RKO (cell line): ENCODE measurements at places on chromosomes 2 and 18.
A peak's percentile ranks its signal among the peaks of the same experiment; 100 is the strongest.

DNA sequence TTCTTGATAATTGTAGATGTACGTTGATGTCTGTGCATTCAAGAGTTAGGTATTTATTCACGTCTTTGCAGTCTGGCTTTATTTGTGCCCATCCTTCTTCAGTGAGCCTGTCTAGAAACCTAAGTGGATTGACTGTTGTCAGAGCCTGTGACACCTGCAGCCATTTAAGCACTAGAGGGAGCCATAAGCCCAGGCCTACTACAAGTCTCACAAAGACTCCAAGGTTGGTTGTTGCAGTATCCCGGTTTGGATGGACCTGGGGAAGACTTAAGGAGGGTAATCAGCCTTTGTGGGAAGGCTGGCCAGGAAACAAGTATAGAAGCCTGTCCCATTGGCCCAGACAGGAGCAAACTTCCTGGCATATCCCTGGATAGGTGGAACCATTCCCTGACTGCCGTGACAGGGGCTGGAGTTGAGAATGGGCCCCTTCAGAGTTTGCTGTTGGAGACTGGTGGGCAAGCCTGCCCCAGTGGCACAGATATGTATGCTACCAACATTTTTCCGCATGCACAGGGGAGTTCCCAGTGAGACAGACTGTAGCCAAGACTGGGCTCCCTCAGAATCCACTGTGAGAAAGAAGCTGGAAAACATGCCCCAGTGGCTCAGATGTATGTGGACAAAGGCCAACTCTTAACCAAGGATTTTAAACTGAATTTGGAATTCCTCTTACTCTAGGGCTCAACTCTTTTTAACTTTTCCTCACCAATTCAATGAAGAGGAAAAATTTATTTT is 9.3 kb upstream of the LRRC30 start:
- peak; percentile 78 for DNase-seq

GRCh38 chr2:75284345-75284744 is 85.0 kb upstream of the TACR1 start:
- no peak for DNase-seq

DNA sequence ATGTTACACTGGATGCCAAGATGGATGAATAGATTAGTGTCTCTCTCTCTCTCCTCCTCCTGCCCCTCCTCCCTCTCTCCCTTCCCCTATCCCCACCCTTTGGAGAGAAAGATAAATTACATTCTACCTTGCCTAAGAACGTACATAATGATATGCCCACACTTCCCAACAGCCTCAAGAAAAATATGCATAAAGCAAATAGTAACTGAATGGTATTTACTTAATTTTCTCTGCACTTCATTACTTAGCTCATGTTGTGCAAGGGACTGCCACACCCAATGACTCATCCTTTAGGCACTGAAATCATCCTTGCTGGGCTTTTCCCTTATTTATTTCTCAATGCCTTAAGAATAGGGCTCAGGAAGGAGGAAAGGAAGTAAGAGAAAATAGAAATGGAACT is 137.3 kb upstream of the PID1 start:
- DNase-seq, result peak; percentile 74

DNA sequence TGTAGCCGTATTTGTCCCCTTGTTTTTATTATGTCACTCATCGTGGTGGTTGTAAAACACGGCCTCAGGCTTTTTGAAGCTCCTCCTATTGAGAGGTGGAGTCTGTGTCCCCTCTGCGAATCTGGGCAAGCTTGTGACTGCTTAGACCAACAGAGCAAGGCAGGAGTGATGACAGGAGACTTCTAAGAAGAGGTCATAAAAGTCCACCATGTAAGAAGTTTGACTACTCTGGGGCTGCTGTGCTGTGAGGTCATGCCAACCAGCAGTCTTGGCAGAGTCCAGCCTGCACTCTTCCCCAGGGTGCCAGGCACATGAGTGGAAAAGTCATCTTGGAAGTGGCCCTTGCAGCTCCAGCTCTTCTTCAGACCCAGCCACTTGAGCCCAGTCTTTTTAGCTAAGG is 83.8 kb upstream of the SPTBN1 start:
- no peak for DNase-seq

GRCh38 chr2:47708801-47709499 is 74.0 kb upstream of the MSH6 start:
- DNase-seq, result no peak

DNA sequence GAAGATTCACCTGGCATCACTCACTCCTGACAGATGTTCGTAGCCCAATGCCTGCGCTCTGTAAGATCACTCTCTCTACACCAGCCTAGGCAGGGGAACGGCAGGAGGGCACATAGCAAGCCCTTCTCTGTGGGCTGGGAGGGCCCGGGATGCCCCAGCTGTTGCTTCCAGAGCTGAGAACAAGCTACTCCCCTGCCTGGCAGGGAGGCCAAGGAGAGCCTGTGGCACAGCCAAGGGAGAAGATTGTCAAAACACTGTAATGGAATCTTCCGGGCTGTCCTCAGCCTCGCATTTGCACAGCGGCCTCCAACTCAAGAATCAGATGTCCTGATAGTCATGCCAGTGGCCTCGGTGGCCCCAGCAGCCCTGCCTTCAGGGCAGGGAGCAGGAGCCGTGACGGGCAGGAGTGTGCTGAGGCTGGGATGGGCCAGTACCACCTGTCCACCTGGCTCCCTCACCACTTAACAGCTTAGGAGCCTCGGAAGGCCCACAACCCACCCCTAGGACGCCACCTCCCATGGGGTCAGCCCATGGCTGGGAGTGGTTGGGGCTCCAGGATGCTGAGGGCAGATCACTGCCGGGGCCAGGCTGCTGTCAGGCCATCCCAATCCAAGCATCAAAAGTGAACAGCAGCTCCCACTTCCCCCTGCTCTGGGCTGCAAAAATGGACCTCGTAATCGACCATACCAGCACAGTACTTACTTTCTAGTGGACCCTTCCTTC is 21.9 kb upstream of the SLC35F6 start:
- DNase-seq, result no peak

- DNase-seq, result no peak
Observed at GRCh38 chr2:228367356-228367755, 185.9 kb upstream of the SPHKAP start.

DNA sequence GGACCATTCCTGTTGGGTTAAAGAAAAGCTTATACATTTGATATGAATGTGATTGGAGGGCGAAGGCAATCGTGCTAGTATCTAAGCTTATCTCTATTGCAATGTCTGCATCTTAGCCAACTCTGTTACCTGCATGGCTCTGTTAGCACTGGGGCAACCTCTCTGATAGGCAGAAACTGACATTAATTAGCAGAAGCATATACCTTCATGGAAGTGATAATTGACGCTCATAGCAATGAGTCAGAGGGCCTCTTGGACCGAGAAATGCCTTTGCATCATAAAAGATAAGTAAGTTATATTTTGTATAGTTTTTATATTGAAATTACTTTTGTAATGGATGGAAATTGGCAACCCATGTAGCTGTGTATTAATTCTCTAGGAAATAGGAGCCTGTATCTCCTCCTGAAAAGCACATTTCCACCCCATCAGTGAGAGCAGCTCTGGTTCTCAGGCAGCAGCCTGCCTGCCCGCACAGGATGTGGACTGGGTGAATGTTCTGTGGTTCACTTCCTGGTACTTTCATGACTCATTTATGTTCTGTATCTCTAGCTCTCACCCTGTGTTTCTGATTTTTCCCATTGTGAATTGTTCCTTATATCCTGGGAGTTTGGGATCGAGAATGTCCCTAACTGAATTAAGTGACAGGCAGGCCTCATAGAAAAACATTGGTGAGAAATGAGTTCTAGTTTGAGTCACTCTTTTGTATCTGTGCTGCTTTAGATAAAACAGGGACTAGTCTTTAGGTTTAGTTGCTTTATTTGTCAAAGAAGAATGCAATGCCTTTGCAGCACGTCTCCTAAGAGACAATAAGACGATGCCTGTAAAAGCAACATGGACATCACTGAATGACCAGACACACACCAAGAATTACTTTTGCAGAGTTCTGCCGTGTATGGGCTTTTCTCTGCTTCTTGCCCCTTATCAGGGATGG is 344.9 kb downstream of the DCDC2C start:
- peak; percentile 67 for DNase-seq

DNA sequence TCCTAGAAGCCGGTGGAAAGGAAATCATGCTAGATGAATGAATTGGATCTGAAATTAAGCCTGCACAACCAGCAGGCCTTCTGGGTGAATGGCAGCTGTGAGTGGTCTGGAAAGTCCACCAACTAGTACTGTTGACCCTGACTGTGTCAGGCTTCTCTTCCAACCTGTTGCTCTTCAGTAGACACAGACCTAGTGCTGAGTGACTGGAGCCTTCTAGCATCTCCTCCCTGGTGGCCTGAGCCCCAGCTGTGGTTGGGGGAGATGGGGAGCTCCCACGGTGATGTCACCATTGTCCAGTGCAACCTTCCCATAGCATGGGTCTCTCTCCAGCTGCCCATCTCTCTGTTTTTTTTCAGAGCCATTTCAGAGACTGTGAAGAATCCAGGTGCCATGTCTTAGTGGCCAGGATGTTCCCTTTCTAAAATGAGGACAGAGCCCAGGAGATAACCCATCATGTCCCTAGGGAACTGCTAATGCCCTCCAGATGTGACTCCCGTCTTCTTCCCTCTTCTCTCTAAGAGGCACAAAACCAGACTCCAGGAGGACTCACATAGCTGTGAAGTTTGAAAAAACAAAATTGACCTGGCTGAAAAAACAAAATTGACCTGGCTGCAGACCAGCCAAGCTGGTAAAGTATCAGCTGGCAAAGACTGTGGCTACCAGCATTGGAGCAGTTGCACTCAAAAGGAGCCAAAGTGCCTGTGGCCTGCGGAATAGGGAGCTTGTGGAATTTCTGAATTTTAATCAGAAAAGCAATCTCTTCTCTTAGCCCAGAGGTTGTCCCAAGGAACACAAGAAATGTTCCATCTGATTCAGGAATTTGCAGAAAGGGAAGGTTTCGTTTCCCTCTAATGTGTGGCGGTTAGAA is 67.4 kb upstream of the RPL31 start:
- DNase-seq, result no peak

DNA sequence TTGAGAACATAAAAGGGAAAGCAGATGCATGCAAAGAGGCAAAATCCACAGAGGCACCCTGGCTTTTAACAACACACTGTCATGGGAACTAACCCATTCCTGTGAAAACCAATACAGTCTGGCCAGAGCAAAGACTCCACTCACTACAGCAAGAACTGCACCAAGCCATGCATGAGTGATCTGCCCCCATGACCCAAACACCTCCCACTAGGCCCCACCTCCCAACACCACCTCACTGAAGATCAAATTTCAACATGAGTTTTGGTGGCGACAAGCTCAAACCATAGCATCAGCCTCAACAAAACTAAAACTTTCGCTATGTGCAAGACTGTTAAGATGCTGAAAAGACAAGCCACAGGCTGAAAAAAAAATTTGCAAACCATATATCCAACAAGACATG is 162.8 kb downstream of the SMAD2 start:
- no peak for DNase-seq

DNA sequence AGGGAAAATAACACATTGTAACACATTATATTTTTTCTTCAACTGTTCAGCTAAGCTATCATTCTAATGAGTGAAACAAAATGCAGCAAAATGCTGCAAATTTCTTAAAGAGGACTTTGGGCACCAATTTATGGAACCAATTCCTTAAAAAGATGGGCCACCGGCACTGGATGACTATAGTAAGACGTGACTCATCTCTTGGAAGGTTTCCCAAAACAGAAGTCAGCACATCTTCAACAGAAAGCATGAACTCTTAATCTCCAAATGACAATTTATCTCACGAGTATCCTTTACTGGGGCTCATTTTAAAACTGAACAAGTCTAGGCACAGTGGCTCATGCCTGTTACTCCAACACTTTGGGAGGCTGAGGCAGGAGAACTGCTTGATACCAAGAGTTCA is 213.4 kb downstream of the CDH20 start:
- peak; percentile 73 for DNase-seq

- no peak for DNase-seq
Observed at GRCh38 chr2:241458687-241459086, 49.7 kb downstream of the STK25 start.

DNA sequence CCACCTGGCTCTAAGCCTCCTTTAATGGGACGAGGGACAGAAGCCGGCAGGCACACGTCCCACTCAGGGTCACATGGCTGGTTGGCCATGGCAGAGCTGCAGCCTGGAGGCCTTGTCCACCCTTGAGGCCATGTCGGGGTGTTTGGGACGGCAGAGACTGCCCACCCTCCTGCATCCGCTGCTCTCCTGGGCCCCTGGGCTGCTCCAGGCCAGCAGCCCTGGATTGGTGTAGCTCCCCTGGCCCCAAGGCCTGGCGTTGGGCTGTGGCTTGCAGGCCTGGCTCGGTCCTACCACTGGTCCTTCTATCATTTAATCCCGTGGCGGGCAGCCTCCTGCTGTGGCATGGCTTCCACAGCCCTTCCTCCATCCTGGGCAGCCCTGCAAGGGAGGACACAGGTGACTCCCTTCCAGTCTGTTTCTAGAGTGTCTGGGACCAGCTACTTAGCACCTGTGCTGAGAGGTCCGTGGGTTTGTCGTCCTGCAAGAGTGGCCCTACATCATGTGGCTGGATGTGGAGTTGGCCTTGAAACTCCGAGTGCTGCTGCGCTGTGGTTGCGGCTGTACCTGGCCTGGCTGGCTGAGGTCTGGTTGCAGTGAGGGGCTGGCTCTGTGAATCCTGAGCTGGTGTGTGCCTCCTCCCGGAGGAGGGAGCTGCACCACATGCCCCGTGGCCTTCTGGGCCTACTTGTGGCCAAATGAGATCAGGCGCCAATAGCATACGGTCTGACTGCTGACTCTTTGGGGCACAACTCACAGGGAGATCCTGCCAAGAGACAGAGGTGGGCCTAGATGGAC is 67.3 kb downstream of the SH3RF3 start:
- no peak for DNase-seq

- DNase-seq, result no peak
Observed at GRCh38 chr2:121649149-121649595, at the start of gene CLASP1. CLASP1 (minus strand) TSS chr2:121649462; CDS start chr2:121605895, 43,567 bp downstream.

GRCh38 chr2:183606718-183607085 is 482.5 kb downstream of the NUP35 start:
- no peak for DNase-seq

- no peak for DNase-seq
Observed at GRCh38 chr2:241256168-241256545, 59.3 kb downstream of the HDLBP start.

- no peak for DNase-seq
Observed at GRCh38 chr2:10163498-10164486, 41.3 kb downstream of the RRM2 start.

DNA sequence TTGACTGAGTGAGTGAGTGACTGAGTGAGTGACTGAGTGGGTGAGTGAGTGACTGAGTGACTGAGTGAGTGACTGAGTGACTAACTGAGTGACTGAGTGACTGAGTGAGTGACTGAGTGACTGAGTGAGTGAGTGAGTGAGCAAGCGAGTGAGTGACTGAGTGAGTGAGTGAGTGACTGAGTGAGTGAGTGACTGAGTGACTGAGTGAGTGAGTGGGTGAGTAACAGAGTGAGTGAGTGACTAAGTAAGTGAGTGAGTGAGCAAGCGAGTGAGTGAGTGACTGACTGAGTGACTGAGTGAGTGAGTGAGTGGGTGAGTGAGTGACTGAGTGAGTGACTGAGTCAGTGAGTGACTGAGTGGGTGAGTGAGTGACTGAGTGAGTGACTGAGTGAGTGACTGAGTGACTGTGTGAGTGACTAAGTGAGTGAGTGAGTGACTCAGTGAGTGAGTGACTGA is 11.9 kb downstream of the MAL start:
- no peak for DNase-seq
